ENCODE measurements at places on chromosomes 16 and 17.

GRCh38 chr16:68445458-68445857, 2.9 kb downstream of the SMPD3 start:
- peak; percentile 44 for DNase-seq

GRCh38 chr17:3712811-3713463, 10.8 kb upstream of the HASPIN start:
- no peak for DNase-seq

- no peak for DNase-seq
Measured at GRCh38 chr17:65542610-65543009, 18.8 kb downstream of the AXIN2 start.

GRCh38 chr17:14762736-14763479, 462.0 kb downstream of the HS3ST3B1 start:
- DNase-seq, result no peak

GRCh38 chr17:2084766-2085647, 30.1 kb downstream of the HIC1 start:
- DNase-seq, result no peak

DNA sequence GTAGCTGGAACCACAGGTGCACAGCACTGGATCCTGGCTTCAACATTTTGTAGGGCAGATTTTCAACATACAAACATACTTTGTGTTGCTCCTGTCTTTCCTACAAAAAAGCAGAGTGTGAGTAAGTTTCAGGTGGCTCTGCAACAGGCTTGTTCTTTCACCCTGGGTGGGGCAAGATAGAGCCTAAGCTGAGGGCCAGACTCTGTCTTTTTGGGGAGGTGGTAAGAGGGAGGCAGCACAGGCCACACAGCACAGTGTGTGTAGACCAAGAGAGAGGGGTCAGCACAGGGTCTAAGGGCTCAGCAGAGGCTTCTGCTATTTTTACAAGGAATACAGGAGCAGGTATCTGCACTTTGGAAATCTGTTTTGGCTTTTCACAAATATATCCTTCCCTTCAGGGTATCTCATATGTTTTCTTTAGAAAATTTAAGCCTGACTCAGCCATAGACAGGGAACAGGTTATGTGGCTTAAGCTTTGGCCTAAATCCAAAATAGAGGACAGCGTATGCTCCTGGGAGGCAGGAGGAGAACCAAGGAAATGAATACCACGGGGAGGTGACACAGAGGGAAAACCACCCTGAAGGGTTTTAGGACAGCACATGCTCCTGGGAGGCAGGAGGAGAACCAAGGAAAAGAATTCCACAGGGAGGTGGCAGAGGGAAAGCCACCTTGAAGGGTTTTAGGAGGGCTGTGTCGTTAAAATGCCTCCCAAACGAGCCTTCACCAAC, 21.6 kb downstream of the EMC8 start:
- DNase-seq, result no peak

DNA sequence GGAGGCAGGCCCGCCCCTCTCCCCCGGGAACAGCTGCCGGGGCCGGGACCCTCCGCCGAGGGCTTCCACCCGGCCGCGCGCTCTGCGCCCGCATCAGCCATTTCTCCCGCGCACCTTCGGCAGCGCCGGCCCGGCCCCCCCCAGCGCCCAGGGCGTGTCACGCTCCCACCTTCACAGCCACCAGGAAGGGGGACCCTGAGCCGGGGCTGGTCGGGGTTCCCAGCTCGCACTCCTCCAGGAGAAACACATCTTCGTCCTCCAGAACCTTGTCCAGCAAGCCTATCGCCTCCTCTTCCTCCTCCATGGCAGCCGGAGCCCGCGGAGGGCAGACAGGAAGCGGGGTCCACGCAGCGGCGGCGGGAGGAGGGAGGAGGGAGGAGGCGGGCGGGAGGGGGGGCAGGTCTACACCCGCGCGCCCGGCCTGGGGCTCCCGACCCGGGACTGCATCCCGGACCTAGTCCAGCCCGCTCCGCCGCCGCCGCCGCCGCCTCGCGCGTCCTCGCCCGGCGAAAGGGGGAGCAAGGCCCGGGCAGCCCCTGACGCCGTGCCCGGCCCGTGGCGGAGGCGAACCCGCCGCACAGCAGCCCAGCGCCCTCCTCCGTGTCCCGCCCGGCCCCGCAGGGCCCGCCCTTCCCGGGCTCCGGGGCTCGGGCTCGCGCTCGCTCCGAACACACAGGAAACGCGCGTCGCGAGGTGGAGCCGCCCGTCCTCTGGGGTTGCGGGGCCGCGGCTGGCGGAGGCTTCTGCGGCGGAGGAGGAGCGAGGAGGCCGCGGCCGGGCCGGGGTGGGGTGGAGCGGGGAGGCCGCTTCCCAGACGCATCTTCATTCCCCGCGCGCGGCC, 70.8 kb downstream of the ABR start:
- no peak for DNase-seq

GRCh38 chr16:52696126-52696525, 149.2 kb upstream of the TOX3 start:
- DNase-seq, result no peak

GRCh38 chr16:31149894-31150890, at the start of gene PRSS36:
Gene PRSS36 (minus strand): TSS chr16:31150066. CDS start chr16:31150035, 31 bp downstream.
- DNase-seq, result no peak

- DNase-seq, result no peak
Measured at GRCh38 chr17:50631908-50632571, 2.6 kb upstream of the ABCC3 start.

DNA sequence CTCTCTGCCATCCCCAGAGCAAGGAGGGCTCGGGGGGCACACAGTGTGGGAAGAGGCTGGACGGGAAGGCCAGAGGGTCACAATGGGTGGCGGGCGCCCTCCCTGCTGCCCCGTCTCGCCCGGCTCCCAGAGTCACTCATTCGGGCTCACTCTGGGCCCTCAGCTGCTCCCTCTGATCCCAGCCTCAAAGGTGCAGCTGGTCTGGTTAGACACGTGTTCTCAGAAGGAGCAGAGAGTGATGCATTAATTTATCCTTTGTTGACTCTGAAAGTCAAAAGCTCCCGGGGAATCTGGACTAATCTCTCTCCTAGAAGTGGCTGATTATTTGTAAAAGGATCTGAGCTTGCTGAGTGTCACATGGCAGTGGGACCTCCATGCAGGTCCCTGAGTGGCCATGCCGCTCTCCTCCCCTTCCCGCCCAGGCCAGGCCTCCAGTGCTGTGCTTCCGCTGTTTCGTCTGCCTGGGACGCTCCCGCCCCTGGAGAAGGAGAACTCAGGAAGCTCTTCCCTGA, 87.5 kb downstream of the SEC14L1 start:
- DNase-seq, result no peak

- DNase-seq, result no peak
Measured at GRCh38 chr16:3468501-3468900, 25.0 kb downstream of the NAA60 start.

- no peak for DNase-seq
Measured at GRCh38 chr17:29526322-29526721, 40.5 kb downstream of the ABHD15 start.

DNA sequence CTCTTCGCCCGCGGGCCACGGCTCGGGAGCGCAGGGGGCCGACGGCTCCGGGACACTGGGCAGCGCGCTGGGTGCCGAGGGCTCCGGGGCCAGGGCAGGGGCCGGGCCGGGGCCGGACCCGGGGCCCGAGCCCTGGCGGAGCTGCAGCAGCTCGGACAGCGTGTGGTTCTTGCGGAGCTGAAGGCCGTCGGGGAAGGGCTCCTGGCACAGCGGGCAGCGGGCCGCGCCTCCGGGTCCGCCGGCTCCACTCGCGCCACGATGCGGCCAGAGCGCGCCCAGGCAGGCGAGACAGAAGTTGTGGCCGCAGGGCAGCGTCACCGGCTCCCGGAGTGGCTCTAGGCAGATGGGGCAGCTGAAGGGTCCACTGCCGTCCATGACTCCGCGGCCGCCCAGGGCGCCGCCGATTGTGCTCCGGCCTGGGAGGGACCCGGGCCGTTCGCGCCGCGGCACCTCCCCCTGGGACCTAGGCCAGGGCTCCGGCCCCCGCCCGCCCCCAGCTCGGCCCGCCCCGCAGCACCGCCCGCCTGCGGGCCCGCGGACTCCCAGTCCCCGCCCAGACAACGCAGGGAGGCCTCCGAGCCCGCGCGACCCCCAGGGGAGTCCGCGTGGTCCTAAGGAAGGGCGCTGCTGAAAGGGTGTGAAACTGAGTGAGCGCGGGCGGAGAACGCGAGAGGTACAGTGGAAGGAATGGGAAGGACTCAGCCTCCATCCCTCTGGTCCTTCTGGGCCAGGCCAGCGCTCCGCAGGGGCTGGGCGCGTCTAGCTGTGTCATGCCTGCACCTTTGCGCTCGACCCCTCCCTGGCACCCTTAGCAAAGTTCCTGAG, at the start of gene TRIM47:
TRIM47 (minus strand) TSS at position 408 of the 825 bp plus-strand sequence; CDS start at position 375, 33 bp downstream.
- no peak for DNase-seq
